Right atrium auricular region (tissue), 2 donors: ENCODE measurements at places on chromosomes 11 and 22. TPM values are rescaled to one million over a fixed set of nuclear protein-coding genes. Genes with fewer than 3 reads are reported as not detected.

DNA sequence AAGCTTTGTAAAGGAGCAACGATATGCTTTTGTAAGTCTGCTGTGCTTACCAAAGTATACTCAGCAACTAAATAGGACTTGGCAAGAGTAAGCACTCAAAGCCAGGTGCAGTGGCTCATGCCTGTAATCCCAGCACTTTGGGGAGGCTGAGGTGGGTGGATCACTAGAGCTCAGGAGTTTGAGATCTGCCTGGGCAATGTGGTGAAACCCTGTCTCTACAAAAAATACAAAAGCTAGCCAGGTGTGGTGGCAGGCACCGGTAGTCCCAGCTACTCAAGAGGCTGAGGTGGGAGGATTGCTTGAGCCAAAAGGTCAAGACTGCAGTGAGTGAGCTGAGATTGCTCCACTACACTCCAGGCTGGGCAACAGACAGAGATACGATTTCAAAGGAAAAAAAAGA lies 67.5 kb downstream of the PAK1 start:
- no peak overlapping the region for H3K4me3 ChIP-seq
- no peak for DNase-seq
- no peaks in the 10 kb centered on the region for H3K4me1 ChIP-seq

GRCh38 chr11:18105086-18105801 lies 638 bp downstream of the SAAL1 start:
- no peak for DNase-seq
- no peaks in the 10 kb centered on the region for H3K36me3 ChIP-seq
- H3K4me1 ChIP-seq = peaks cover 16% of the 10 kb centered on the region
- peak overlapping the region; percentile 93 for H3K4me3 ChIP-seq

DNA sequence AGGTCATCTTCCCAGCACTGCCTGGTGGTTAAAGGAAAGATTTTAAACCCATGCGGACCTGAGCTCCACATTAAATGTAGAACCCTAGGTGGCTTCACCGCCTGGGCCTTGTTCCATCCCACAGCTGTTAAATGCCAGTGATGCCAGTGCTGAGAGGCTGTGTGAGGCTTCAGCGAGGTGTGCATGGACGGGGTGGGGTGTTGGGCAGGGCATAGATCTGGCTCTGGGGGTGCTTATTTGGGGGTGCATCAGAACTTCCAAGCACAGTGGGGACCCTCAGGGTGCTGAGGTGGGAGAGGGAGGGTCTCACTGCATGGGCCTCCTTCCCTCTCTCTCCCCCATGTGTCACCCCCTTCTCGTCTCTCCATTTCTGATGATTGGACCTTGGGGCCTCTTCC lies 90.1 kb upstream of the B3GAT1 start:
- H3K36me3 ChIP-seq = no peaks in the 10 kb centered on the region
- DNase-seq = no peak
- H3K4me3 ChIP-seq = no peak overlapping the region
- no peak overlapping the region for H3K27ac ChIP-seq
- no peaks in the 10 kb centered on the region for H3K27me3 ChIP-seq

DNA sequence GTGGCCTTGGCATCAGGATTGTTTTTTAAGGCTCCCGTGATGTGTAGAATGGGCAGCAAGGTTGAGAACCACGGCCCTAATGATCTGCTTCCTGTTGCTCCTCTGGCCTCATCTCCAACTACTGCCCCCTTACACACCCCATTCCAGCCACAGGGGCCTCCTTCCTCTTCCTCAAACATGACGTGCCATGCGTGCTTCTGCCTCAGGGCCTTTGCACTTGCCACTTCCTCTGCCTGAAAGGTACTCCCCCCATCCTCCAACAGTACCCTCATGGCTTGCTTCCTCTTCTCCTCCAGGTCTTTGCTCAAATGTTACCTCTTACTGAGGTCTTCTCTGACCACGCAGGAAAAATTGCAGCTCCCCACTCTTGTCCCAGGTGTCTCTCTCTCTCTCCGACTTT lies 93.9 kb upstream of the CSNK2A3 start:
- DNase-seq = no peak
- peaks cover 40% of the 10 kb centered on the region for H3K4me1 ChIP-seq
- no peaks in the 10 kb centered on the region for H3K27me3 ChIP-seq
- H3K4me3 ChIP-seq = no peak overlapping the region
- H3K36me3 ChIP-seq = no peaks in the 10 kb centered on the region

GRCh38 chr11:34988294-34989255 lies 72.2 kb downstream of the PDHX start:
- peaks cover 18% of the 10 kb centered on the region for H3K36me3 ChIP-seq
- DNase-seq = no peak
- H3K27me3 ChIP-seq = no peaks in the 10 kb centered on the region
- no peak overlapping the region for H3K27ac ChIP-seq

DNA sequence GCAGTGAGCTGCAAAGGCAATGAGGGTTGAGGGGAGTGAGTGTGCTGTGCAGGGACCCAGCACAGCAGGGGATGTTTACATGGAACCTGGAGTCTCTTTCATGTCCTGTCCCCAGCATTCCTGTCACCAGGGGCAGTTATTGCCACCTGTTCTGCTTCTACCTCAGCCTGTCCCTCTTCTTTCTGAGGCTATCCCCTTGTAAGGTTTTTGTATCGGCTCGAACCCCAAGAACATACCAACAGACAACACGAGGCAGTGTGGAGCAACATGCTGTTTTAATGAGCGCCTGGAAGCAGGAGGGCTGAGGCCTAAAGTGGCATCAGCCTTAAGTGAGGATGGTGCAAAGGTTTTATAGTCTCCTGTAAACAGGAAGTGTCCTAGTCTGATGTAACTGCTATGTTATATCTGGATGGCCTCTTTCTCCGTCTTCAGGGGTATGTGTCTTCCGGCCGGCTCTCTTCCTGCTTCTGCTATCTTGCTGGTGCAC lies 3.9 kb downstream of the SCGB2A2 start:
- no peak for DNase-seq
- no peaks in the 10 kb centered on the region for H3K27me3 ChIP-seq
- H3K27ac ChIP-seq = no peak overlapping the region
- H3K4me1 ChIP-seq = no peaks in the 10 kb centered on the region
- H3K4me3 ChIP-seq = no peak overlapping the region
- H3K36me3 ChIP-seq = no peaks in the 10 kb centered on the region

DNA sequence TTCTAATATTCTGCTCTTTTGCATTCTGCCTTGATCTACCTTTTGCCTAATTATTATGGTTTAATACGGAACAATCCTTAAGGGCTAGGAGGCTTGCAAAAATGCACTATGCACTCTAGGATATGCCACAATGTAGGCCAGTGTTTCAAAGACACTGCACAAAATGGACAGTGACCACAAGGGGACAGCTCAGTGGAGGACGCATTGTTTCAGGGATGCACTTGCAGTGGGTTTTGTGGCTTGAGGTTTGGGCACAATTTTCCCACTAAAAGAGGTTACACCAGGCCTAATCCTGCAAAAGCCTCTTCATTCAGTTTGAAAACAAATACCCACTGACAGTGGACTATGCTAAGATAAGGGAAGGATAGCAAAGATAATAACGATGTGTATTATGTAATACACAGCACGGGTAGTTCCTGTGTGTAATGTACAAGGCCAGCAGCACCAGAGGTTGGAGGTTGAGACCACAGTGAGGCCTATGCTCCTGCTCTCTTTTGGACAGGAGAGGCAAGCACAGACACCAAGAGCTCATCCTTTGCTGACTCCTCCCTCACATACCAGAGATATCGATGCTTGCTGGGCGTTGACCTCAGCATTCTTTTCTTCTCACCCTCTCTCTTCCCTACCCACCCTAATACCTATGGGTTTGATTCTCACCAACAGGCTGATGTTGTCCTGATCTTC lies 12.7 kb downstream of the MAP6 start:
- H3K27ac ChIP-seq = no peak overlapping the region
- H3K27me3 ChIP-seq = no peaks in the 10 kb centered on the region
- no peaks in the 10 kb centered on the region for H3K36me3 ChIP-seq
- no peak overlapping the region for H3K4me3 ChIP-seq

DNA sequence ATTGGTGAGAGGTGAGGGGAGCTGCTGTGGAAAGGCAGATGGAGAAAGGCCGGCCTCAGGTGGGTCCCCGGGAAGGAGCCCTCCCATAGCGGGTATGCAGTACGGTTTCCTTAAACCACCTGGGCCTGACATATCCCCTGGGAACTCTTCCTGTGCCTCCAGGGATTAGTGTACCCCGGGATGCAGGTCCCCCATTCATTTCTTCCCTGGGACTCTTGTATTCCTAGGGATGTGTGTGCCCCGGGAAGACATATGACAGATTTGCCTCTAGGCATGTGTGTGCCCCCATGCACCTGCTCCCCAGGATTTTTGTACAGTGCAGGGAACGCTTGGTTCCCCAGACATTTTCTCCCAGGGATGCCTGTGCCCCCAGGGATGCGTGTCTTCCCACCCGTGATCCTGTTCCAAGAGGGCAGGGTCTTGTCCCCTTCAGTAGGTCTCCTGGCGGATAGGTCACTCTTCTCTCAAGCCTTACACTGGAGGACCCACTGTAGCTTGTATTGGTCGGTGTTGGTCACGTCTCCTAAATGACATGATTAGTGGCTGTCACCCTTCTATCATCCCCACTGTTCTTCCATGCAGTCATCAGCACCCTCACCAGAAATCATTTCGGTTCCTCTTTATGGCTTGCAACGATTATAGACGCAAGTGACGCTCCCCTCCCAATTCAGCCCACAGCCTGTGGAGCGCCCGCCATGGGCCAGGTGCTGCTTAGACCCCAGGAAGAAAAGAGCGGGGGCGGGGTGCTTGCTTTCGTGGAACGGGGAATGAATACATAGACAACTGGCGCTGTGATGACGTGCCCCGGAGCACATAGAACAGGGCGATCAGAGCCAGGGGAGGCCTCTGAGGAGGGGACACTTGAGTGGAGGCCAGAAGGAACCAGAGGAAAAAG lies 1.3 kb downstream of the PARVB start:
- no peaks in the 10 kb centered on the region for H3K27me3 ChIP-seq
- H3K27ac ChIP-seq = peak overlapping the region; percentile 87
- H3K36me3 ChIP-seq = no peaks in the 10 kb centered on the region
- peak overlapping the region; percentile 66 for H3K4me3 ChIP-seq

DNA sequence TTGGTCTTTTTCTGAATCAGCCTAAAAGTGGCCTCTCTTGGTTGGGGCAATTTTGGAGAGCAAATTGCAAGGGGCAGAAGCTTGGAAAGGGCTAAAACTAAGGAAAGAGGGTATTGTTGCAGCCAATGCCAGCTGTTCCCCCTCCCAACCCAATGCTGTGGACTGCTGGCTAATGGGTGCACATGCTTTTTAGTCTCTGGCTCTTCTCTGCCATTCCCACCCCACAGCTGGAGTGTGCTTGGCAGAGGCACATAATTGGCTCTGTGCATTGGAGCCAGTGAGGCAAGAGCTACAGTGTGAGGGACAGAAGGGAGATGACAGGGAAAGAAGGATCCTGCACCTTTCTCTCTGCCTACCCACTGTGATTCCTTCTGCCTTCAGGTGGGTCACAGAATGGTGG lies 140.0 kb downstream of the NECTIN1 start:
- no peak overlapping the region for H3K4me3 ChIP-seq
- DNase-seq = no peak
- H3K27me3 ChIP-seq = peaks cover 11% of the 10 kb centered on the region
- H3K4me1 ChIP-seq = no peaks in the 10 kb centered on the region
- no peak overlapping the region for H3K27ac ChIP-seq

The TLCD5 gene
- 11.3 TPM for total RNA-seq

The SERPIND1 gene
- 1.5 TPM for total RNA-seq

The PES1 gene
- 13.2 TPM for total RNA-seq

The CELSR1 gene
- 7.1 TPM for total RNA-seq
